ENCODE measurements at places on chromosomes 1 and 21.
A peak's percentile ranks its signal among the peaks of the same experiment; 100 is the strongest.

- DNase-seq, result no peak
Observed at GRCh38 chr1:109827466-109827865, 63.7 kb upstream of the EPS8L3 start.

DNA sequence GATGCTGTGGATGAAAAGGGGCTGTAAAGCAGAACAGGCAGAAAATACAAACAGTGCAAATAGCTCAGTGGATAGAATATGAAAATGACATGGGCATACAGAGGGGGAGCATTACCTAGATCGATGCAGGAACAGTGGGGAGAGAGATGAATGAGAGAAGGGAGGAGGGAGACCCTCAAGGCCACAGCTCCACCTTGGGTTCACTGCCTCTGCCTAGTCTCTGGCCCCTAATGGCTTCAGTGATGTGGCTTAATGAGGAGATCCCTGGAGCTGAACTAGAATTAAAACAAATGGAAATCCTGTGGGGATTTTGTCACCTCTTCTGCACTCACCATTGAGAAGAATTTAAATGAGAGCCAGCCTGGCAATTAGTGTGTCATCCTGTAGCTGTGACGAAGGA lies 165.0 kb downstream of the TNR start:
- DNase-seq, result no peak

DNA sequence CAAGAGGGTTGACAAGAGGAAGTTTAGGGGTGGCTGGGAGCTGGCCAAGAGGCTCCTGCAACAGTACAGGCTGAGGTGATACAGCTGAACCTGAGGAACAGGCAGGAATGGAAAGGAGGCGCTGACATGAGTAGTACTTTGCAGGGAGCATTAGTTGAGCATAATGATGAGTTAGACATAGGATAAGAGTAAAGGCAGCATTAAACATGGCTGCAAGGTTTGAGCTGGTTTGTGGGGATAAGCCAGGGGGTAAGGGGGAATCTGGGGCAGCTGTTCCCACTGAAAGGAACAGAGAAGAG lies 20.6 kb downstream of the SLC30A10 start:
- DNase-seq, result no peak

- no peak for DNase-seq
Observed at GRCh38 chr1:196590012-196590708, 18.1 kb downstream of the KCNT2 start.

GRCh38 chr1:163168053-163168452 lies 34.7 kb downstream of the RGS5 start:
- DNase-seq, result no peak

DNA sequence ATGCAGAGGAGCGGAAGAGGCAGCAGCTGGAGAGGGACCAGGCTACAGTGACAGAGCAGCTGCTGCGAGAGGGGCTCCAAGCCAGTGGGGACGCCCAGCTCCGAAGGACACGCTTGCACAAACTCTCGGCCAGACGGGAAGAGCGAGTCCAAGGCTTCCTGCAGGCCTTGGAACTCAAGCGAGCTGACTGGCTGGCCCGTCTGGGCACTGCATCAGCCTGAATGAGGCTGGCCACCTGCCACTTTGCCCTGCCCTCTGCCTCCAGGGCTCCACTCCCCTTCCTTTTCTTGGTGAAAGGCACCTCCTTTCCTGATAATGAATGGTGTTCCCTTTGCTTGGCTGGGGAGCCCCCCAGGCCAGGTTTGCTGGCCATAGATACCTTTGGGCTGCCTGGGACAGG lies 3.3 kb upstream of the HMGN2 start:
- DNase-seq, result no peak

GRCh38 chr1:178278916-178279686 lies 185.2 kb downstream of the RASAL2 start:
- no peak for DNase-seq

DNA sequence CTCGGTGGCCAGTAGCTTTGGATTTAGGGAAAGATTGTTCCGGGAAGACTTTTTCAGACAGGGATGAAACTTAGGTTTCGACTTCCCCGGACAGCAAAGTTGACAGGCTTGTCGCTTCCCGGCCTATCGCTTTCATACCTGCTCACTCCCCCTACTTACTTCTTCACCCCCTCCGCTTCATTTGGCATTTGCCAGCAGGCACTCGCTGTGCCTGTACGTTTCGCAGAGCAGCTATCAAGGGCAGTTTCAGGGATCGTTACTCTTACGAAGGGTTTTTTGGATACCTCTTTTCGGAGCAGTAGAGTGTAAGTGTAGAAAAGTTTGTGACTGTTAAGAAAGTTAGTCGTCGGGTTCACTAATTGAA lies 393 bp downstream of the BLZF1 start:
- DNase-seq, result no peak

DNA sequence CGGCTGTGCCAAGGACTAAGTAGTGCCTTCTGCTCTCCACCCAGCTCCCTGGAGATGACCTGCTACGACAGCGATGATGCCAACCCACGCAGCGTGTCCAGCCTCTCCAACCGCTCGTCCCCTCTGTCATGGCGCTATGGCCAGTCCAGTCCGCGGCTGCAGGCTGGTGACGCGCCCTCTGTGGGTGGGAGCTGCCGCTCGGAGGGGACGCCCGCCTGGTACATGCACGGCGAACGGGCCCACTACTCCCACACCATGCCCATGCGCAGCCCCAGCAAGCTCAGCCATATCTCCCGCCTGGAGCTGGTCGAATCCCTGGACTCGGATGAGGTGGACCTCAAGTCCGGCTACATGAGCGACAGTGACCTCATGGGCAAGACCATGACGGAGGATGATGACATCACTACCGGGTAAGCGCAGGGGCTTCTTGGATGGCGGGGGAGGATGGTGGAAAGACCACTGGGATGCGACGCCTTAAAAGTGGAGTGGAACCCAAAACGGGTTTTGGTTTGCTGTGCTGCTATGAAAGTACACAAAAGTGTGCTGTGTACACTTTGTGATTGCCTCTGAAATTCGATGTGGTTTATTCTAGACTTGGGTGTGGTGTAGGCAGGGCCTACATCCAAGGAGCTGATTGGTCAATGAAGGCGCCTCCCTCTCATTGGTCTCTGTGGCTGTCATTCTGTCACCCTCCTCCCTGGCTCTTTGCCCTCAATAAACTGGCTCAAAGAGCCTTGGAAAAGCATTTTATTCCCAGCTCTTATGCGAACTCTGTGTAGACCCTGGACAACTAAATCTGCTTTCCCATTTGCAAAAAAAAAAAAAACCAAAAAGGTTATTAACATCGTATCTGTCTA lies 110.4 kb upstream of the IPO9 start:
- no peak for DNase-seq

- DNase-seq, result no peak
Observed at GRCh38 chr1:37240897-37241296, 206.6 kb upstream of the GRIK3 start.

DNA sequence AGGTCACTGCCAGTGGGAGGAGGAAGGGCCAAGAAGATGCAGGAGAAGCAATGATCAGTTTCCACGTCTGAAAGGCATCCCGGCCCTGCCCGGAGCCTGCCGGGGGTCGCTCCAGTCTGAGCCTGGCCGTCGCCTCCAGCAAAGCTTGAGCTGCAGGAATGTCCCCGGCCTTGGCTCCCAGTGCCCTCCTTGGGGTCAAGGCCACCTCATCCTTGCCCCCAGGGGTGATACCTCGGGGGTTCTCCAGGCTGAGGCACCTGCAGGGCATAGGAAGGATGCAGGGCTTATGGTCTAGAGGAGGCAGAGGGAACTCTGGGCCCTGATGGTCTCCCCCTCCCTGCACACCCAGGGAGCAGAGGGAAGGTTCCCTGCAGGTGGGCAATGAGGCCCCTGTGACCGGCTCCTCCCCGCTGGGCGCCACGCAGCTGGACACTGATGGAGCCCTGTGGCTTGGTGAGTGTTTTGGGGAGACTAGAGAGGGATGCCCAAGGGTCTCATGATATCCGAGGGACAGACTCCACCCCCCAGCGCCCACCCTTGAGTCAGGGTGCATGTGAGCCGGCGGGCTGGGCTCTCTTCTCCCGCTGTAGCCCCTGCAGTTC lies 19.9 kb downstream of the RNF223 start:
- no peak for DNase-seq

DNA sequence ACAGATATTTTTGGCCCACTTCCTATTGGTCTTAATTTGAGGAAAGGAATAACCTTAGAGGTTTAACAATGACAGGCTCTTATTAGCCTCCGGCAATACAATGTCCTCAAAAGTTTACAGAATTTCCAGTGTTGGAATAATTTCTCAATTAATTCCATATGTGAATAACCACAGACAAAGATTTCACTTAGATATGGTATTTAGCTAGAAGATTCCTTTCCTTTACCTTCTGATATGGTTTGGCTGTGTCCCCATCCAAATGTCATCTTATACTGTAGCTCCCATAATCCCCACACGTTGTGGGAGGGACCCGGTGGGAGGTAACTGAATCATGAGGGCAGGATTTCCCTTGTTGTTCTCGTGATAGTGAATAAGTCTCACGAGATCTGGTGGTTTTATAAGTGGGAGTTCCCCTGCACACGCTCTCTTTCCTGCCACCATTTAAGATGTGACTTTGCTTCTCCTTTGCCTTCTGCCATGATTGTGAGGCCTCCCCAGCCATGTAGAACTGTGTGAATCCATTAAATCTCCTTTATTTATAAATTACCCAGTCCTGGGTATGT lies 54.9 kb upstream of the RGS7 start:
- no peak for DNase-seq

- peak; percentile 90 for DNase-seq
Observed at GRCh38 chr1:27418326-27419185, 26.1 kb downstream of the GPR3 start.

DNA sequence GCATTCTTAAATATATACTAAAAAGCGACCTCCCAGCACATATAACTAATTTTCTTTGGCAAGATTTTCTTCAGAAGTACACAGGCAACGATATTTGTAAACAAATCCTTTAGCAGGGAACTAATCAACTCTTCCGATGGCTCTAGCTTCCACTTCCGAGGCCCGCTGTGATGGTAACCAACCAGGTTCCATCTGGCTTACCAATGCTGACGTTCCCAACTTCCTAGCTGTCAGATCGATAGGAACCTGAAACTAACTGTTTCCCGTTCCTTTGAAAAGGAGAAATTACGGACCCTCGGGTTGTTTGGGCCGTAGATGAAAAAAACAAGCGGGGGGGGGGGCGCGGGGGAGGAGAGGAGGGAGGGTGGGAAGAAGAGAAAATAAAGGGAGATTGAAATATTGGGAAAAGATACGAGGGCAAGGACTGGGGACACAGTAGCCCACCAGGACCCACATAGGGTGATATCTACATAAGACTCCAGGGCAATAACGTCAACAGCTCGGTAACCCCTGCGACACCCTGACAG lies 513 bp downstream of the GTF2B start:
- no peak for DNase-seq

GRCh38 chr1:8815582-8816151 lies 1.8 kb downstream of the RERE start:
- no peak for DNase-seq

DNA sequence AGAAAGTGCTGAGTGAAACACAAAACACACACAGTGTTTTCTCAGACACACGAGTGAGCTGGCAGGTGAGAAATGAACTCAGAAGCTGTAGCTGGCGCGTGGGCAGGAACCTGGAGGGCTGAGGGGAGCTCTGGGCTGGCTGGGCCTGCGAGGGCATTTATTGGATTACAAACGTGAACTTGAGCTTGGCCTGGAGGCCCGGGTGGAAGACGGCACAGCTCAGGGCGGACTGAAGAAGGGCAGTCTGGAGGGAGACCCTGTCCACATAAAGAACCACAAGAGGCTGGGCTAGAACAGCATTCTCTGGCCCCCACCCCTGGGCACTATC lies 52.1 kb upstream of the ADARB1 start:
- DNase-seq, result no peak

DNA sequence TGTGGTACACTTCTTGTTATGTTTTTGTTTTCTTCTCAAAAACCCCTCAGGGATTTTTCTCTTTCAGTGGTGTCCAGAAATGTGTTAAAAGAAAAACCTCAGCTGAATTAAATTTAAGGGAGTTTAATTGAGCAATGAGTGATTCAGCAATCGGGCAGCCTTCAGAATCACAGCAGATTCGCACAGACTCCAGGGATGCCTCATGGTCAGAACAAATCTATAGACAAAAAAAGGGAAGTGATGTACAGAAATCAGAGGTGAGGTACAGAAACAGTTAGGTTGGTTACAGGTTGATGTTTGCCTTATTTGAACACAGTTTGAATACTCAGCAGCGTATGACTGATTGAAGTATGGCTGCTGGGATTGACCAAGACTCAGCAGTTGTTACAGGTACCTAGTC lies 86.2 kb downstream of the TLR5 start:
- DNase-seq, result no peak
